Activated T-helper 9 cell treated with anti-CD3 and anti-CD28 coated beads, Interleukin-2, amount 50 U/mL, for 16 hours (primary cell): ENCODE measurements at places on chromosomes 3 and 15.

DNA sequence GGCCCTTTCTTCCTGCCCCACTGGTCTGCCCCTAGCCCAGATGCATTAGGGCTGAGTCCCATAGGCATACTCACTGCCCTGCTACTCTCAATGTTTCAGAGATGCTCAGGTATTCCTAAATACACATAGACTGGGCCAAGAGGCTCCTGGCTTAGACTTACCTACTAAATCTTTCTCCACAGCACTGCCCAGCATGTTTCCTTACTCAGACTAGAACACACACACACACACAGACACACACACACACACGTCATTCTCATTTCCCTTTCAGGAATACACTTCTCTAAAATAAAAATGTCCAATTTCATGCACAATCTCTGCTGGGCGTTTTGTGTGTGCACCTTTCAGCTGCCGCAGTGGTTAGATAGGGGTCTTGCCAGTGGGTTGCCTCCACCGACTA, 175.7 kb downstream of the FAM43A start:
- DNase-seq: no peak

- no peak for DNase-seq
Measured at GRCh38 chr3:119783883-119784282, 2.0 kb downstream of the NR1I2 start.

DNA sequence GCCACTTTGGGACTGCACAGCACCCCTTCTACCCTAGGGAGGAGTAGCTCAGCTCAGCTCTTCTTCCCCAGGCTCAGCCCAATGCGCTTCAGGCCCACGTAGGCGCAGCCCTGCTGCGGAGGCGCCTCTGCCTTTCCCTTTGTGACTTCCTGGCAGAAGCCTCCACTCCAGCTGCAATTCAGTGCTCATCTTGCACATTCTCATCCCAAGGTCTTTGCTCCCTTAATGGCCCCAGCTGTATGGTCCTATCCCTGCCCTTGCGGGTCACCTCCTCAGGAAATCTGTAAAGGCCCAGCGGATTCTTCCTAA, 109.0 kb downstream of the VGLL4 start:
- no peak for DNase-seq

DNA sequence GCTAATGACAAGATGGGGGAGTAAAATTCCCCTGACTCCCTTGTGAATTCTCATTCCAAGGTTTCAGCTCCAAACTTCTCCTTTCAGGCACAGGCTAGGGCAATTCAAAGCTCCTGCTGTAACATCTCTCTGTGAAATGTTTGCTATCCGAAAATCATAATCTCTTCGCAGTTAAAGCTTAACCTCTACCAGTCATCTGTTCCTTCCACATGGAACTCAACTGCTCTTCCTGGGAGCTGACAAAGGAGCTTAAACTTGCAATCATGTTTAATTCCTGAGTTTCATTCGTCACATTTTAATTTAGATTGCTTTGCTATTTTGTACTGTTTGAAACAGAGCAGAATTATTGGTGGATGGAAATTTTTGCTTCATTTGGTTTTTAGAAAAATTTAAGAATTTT, 328.6 kb downstream of the AGBL1 start:
- no peak for DNase-seq

- no peak for DNase-seq
Measured at GRCh38 chr3:196007744-196008335, 74.0 kb downstream of the TFRC start.

DNA sequence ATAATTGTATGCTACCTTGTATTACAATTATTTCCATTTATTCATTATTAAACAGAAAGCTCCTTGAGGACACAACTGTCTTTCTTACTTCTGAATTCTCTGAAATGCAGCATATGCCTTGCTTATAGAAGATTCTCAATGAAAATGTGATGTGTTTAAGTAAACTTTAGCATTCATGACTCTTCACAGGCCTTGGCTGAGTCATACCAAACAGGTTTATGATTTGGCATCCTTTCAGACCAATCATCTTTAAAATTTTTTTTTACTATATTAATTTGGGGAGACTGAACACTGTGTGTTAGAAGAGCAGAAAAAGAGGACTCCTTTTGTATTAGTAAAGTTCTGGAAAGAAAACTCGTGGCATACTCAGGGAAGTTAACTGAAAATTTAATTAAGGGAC, 6.4 kb upstream of the GALK2 start:
- no peak for DNase-seq

GRCh38 chr3:148333091-148333490, 364.6 kb upstream of the AGTR1 start:
- no peak for DNase-seq

DNA sequence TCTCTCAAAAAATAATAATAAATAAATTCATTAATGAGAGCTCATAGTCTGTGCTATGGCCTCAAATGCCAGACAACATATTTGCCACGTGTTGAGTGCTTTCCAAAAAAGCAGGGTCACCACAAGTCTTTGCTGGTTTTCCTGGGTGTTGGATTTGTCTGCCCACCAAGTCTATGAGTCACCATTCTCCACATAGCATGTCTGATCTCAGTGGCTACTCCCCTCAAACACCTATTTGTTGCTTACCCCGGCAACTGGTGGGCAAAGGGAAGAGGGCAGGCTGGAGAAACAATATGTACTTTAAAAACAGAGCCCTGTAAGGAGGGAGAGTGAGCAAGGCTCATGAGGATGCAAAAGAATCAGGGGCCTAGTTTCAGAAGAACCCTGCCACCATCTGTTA, 120.0 kb upstream of the ARRDC4 start:
- no peak for DNase-seq

- DNase-seq: no peak
Measured at GRCh38 chr3:133669949-133670524, 8.3 kb upstream of the TOPBP1 start.

- DNase-seq: no peak
Measured at GRCh38 chr15:26910715-26911114, 43.9 kb downstream of the GABRA5 start.

- no peak for DNase-seq
Measured at GRCh38 chr3:109411547-109411946, 74.2 kb upstream of the DPPA4 start.

DNA sequence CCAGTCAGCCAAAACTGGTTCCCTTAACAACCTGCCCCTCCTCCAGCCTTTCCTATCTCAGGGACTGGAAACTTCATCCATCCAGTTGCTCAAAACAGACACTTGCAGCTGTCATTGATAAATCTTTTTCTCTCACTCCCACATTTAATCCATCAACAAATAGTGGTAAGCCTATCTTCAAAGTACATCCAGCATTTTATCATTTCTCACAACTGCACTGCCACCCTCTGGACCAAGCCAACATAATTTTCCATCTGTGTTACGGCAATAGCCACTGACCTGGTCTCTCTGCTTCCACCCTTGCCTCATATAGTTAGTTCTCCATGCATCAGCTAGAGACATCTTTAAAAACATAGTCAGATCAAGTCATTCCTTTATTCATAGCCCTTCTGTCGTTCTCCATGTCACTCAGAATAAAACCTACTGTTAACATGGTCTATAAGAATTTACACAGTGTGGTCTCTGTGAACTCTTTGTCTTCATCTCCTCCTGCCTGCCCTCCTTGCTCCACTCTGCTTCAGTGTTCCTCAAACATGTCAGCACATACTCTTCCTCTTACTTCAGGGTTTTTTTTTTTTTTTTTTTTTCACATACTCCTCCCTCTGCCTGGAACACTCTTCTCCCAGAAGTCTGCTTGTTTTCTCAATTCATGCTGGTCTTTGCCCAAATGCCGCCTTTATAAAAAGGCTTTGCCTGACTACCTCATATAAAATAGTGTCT, 102.5 kb upstream of the COL6A5 start:
- DNase-seq: no peak

- no peak for DNase-seq
Measured at GRCh38 chr3:47491186-47491585, 15.4 kb upstream of the SCAP start.

GRCh38 chr3:57681691-57682090, 11.2 kb downstream of the DENND6A start:
- no peak for DNase-seq

DNA sequence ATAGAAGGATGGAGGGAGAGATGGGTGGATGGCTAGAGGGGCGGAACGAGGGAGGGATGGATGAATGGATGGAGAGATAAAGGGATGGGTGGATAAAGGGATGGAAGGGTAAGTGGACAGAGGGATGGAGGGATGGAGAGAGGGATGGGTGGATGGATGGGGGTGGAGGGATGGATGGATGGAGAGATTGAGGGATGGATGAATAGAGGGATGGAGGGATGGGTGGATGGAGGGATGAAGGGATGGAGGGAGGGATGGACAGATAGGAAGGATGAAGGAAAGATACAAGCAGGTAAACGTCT, 313.3 kb downstream of the UACA start:
- DNase-seq: no peak

GRCh38 chr15:77719450-77719849, 86.7 kb upstream of the LINGO1 start:
- DNase-seq: no peak

DNA sequence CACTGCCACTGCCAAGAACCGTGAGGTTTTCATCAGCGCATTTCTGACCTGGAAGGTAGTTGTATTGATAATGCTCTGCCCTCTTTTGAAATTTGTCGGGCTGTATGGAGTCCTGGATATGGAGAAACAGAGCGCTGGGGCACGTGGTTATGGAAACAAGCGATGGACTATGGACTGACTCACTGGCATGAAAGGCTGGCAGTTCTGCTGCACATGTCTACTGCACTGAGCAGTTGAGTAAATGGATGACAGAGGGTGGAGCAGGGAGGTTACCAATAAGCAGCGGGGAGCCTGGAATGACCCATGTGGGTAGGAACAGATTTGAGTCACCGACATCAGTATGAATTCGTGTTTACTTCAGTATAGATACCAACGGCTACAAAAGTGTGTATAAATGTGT, 429.5 kb downstream of the OCA2 start:
- no peak for DNase-seq

GRCh38 chr15:43792761-43793476, 799 bp downstream of the SERF2 start:
- no peak for DNase-seq

- no peak for DNase-seq
Measured at GRCh38 chr3:131370935-131371687, 10.5 kb upstream of the NUDT16 start.

DNA sequence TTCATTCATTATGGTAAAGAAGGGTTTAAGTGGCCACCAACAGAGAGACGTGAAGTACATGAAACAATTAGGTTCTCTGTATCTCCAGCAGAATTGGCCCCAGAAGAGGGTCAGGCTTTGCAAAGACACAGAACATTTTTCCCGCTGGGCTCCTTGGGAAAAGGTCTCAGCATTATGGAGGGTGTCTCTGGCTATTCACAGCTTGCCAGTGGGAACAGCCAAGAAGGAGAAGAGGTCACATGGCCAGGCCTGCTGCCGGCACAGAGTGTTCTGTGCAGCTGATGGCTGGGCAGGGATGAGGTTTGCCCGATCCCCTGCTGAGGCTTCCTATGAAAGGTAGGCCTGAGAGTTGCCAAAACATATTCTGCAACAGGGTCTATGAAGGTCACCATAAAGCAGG, 77.8 kb upstream of the LPP start:
- DNase-seq: no peak

- no peak for DNase-seq
Measured at GRCh38 chr3:76122007-76122406, 336.7 kb upstream of the ZNF717 start.

DNA sequence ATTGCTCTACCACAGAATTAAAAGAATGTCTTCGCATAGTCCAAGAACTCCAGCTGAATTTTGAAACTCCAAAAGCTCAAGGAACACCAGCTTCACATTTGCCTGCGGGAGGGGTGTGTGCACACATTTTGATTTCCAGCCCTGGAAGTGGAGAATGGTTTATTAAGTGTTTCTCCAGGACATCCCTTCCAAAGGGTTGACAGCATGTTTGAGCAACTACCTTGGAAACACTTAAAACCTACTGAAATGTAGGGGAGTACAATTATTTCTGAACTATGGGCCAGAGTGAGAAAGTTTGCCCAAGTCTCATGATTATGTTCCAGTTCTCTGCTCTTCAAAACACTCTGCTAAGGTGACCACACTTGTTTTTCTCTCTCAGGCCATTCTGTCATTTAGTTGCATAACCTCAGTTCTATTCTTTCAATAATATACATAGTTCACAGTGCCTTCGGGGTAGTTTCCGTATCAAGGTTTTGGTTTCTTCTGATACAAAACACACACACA, 7.9 kb downstream of the ACP3 start:
- DNase-seq: no peak

DNA sequence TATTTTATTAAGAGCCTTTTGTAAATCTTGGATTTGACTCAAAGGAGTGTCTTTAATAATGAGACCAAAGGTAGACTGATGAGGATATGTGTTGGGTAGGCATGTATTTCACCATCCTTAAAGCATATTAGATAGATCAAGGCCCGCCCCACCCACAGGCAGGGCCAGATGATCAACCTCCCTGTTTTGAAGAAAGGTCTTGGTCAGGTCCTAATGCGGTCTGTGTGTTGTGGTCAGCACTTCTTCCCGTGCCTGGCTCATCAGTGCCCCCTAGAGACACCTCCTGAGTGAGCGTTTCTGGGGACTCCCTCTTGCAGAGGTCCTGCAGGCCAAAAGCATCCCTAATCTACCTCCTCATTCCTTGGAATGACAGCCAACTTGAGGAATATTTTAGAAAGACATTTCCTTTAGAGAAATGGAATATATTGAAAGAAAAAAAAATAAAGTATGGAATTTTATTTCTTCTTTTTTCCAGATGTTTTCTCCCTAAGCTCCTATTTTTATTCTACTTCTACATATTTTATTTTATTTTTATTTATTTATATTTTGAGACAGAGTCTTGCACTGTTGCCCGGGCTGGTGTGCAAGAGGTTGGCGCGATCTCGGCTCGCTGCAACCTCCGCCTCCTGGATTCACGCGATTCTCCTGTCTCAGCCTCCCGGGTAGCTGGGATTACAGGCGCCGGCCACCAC, 6.0 kb downstream of the TM4SF4 start:
- DNase-seq: no peak

DNA sequence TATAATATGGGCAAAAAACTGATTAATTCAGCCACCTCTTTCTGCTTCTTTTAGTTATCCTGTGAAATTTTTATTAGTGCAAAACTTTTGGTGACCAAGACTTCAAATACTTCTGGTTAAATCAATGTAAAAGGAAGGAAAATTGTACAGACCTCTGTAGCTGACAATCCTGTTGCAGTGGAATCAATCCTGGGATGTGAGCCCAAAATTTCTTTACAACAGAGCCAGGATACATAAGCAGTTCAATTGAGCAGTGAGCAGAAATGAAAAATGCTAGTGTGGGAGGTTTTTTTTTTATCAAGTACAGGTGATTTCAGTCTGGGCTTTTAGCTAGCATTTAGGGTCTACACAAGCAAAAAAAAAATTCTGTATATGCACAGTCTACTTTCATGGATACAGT, 398.0 kb downstream of the OTOL1 start:
- DNase-seq: no peak

DNA sequence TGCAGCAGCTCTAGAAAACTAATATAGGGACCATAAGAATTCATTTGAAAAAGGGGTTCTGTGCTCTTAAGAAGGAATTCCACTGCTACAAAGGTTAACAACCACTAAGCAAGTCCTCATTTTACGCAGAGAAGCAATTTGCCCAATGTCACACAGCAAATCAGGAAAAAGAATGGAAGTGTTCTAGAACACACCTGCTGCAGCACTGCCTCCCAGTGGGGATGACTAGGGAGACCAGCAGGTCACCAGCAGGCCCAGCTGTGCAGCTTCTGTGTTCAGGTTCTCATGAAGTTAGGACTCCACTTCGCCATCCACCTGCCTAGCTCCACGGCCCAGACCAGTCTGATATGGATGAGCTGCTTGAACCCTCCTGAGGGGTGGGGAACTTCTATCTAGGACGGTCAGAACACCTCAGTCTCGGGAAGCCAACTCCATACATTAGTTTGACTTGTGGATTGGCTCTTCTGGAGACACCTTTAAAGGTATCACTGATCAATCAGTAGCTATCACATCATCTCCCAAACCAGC, 18.6 kb downstream of the POMGNT2 start:
- no peak for DNase-seq

- DNase-seq: no peak
Measured at GRCh38 chr3:40044487-40044886, 235.1 kb downstream of the MYRIP start.
